ENCODE measurements at places on chromosomes 7 and 10.

DNA sequence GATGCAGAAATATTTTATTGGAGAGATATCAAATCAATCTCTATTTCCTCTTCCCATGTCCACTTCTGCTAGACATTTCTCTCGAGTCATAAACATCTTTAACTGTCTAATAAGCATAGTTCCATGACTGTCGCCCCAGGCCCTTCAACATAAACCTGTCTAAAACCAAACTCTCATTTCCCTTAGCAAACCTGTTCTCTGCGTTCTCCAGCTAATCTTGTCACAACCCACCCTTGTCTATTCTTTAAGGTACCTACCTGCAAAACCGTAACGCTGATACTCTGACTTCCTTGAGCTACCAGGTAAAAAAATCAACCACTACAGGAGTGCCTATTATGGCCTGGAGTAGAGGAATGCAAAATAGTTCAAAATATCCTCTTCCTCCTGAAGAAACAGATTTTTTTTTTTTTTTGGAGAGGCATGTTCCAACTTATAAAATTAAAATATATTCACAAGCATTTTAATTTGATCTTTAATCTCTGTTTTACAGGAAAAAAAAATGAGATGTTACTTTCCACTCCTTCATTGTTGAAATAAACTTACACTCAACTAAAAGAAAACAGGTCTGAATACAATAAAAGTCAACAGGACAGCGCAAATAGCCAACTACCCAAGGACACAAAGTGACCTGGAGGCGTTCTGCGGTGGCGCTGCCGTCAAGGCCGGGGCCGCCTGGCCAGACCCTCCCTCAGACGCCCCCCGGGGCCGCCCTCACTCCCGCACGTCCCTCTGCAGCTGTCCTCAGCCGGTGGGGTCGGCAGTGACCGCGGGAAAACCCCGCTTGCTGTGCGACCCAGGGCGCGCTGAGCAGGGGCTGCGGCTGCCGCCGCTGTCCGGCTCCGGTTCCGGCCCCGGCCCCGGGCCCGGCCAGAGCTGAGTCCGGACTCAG is 765 bp downstream of the SLC25A40 start:
- peak; percentile 11 for DNase-seq

DNA sequence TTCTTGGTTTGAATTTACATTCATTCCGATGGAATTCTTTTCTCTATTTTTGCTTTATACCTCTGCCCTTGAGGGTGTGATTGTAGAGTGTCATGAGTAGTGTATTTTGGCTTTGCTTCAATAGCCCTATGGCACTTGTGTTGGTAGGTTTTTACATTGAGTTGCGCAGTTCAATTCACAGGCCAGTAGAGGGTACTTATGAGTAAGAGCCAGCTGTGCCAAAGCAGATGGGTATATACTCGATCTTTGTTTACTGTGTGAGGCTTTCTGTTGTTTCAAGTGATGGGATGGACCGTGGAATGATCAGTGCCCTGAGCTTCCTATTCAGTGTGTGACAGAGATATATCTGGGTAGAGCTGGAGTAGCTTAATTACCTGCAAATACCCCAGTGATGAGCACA is 4.3 kb upstream of the AKR1C3 start:
- DNase-seq = no peak

DNA sequence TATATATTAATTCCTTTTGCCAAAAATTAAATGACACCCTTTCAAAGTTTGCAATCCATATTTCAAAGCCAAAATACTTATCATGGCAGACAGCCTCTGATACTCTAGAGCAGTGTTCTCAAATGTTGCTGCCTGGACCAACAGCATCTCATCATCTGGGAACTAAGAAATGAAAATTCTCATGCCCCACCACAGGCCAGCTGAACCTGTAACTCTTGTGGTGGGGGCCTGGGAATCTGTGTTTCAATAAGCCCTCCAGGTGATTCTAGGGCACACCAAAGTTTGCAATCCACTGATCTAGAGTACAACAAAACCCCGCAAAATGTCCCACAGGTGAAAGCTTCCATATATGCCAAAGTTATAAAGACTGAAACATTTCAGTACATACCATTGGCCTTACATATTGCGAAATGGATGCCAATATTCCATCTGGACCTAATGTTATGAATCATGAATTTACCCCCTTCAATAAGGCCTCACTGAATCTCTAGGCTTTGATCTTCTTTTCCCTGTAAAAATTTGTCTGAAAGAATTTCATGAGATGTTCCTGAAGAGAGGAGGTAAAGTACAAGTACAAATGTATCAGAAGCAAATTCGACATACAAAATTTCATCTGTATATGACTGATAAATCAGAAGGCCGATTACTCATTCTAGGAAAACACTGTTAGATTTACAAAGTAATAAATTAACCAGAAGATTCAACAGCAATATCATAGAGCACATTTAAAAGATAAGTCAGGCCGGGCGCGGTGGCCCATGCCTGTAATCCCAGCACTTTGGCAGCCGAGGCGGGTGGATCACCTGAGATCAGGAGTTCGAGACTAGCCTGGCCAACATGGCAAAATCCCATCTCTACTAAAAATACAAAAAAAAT is 25.3 kb upstream of the EPC1 start:
- no peak for DNase-seq

DNA sequence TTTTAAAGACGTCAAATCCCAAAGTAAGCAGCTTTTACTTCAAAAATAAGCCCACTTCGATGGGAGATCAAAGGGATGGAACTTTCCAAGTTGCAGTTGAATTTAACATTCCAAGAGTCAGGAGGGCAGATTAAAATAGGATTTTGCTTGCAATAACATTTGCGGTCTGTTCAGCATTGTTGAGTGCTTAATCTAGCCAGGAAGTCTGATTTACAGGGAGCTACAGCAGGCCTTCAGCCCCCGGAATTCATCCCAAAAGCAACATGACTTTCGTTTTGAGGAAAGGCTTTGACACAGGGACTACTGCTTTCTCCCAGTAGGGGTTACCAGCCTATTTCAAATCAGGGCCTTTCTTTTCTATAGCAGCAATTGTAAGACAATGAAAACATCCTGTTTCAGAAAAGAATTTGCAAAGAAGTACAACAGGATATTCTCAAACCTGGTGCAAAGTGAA is 279.6 kb upstream of the PITRM1 start:
- DNase-seq = no peak

GRCh38 chr10:122553341-122553740 is 7.2 kb upstream of the DMBT1 start:
- no peak for DNase-seq

DNA sequence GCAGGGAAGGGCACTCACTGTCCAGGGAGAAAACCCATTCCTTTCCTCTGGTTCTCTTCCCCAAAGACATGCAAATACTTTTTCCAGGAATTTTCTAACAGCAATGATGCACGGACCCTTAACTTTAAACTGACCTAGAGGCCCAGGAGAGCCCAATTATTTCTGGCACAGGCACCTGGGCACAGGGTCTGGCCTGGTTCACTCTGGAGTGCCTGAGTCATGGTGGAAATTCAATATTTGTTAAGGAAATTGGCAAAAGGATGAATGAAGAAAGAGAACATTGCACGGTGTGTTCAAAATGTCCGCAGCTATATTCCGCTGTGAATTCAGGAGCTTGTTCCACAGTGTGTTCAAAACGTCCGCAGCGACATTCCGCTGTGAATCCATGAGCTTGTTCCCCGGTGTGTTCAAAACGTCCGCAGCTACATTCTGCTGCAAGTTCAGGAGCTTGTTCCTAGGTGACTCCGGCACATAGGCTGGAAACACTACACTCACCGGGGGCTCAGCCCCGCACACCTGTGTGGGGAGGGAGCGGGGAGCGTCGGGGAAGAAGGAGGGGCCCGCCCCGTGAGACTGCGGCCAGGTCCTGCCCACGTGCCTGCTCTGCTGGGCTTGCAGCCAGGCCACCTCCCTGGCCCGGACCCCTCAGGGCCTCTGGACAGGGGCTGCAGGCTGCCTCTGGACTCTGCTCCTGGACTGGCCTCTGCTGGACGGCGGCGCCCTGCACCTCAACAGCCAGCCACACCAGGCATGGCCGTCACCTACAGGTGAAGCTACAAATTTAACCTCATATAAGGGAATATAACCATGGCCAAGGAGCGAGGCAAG is 72.0 kb upstream of the FAM20C start:
- DNase-seq = no peak

GRCh38 chr10:127908106-127908958 is 1.4 kb downstream of the PTPRE start:
- DNase-seq = no peak

DNA sequence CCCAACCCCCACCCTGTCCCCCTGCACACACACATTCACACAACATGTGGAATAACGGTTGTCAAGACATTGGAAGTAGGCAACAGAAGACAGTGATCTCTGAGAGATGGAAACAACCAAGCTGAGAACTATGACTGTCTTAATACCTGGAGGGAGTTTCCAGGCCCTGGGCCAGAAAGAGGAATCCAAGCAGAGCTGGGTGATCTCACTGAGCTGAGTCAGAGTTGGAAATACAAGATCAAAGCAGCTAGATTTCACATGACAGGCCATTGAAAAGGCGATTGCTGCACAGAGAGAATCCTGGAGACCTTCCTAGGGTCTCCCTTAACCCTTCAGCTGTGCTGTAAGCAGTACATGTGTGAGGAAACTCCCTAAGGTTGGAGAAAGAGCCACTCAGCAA is 165.8 kb upstream of the PRSS1 start:
- DNase-seq = no peak

DNA sequence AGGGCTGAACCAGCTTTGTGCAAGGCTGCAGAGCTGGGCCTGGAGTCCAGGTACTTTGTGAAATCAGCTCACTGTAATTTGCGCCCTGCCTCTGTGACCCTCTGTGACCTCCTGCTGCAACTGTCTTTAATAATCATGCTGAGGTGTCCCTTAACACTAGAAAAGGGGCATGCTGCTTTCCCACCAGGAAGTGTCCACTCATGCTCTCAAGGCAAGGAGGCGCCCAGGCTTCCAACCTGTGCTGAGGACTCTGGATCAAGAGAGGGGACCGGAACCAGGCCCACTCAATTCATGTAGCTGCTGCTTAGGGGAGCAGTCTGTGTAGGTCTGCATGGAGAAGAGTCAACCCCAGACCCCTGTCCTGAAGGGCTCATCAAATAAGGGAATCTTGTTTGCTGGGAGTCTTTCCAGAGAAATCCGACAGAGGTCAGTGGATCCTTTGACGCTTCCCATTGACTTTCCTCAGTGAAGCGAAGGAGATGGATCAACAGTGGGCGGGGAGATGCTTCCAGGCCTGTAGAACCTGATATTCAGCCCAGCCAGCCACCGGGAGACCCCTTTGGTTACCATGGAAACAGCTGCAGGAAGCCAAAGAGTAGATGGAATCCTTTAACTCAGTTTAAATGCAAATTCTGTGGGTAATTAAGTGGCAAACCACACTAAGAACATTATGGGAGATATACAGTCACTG is 945.9 kb downstream of the GRID1 start:
- no peak for DNase-seq

DNA sequence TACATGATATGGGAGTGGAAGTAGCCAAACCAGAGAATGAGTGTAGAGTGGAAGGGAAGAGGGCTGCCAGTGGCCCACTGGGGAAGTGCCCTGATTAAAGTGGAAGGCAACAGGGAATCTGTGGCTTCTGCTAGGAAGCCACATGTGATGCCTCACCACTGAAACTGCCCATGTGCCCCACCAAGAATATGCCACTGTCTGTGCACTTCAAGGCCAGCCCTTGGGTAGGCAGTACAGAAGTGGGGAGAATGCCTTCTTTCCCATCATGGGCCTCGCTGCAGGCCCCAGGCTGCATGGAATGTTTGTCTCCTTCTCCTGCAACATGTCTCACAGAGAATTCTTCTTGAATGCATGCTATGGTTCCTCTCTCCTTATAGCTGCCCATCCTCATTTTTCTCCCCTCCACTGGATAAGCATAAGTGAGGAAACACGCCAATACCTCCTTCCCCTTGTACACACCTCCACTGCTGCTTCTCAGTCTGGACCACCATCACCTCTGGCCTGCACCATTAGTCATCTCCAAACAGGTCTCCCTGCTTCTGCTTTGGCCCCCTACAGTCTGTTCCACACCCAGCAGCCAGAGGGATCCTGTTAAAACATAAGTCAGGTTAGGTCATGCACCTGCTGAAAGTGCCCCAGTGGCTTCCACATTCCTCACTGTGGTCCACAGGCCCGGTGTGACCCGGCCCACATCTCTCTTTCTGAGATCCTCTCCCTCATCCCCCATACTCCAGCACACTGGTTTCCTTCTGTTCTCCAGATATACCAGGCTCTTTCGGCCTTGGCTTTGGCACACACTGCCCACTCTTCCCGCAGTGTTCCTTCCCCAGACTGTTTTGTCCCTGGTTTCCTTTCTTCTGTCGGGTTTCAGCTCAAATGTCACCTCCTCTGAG is 37.1 kb downstream of the SNX10 start:
- no peak for DNase-seq

- no peak for DNase-seq
Observed at GRCh38 chr10:97823734-97824133, 25.9 kb upstream of the GOLGA7B start.

- no peak for DNase-seq
Observed at GRCh38 chr10:129626309-129626708, 159.3 kb downstream of the MGMT start.

- no peak for DNase-seq
Observed at GRCh38 chr10:125343118-125343925, 183.0 kb upstream of the CTBP2 start.

GRCh38 chr7:106905734-106906133 is 40.7 kb downstream of the PIK3CG start:
- no peak for DNase-seq

- DNase-seq = no peak
Observed at GRCh38 chr7:78191475-78192079, 393.0 kb downstream of the PHTF2 start.

- no peak for DNase-seq
Observed at GRCh38 chr7:32005577-32005976, 64.6 kb downstream of the PDE1C start.

DNA sequence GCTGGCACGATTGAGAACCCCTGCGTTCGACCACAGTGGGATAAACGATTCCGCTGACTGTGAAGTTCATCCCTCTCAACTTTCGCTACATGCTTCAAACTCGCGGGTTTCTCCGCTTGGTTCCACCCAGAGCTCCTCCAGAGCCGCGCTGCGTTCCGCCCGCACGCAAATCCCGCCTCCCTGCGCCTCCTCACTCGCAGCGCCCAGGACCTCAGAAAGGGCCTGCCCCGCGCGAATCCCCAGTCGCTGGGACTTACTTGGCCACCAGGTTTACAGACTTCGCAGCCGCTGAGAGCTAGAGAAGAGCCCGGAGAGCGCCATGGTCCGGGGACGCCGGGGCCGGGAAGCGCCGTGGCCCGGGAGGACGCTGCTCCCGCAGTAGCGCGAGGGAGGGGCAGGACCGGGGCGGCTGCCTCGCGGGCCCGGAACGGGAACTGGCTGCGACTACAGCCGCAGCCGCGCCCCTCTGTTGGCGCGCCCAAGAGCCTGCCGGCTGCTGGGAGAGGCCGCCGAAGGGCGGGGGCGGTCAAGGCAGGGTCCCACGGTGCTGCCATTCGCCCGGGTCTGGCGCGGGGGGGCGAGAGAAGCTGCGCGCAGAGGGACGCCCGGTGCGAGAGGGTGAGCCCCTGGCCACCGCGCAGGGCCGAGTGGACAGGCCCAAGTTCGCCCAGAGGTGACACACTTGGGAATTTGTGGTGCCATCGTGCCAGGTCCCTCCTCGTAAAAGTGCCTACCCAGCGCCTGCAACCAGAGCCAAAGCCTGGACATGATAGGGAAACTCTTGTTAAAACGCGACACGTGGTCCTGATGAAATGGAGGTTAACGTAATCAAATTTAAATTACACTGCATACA is at the start of gene NOD1:
TSS of gene NOD1 (minus strand) at position 436 of the 853 bp plus-strand sequence. CDS start 21,863 bp downstream, outside the sequence.
- DNase-seq = peak; percentile 31

All from activated T-helper 1 cell treated with anti-CD3 and anti-CD28 coated beads, Interleukin-2, amount 50 U/mL, for 16 hours (primary cell).